ENCODE measurements at places on chromosomes 11 and 22.
A peak's percentile ranks its signal among the peaks of the same experiment; 100 is the strongest.

GRCh38 chr11:12888525-12889158 is 120.5 kb upstream of the RASSF10 start:
- DNase-seq = peak; percentile 62

GRCh38 chr11:99695106-99695505 is 674.4 kb downstream of the CNTN5 start:
- no peak for DNase-seq

- DNase-seq = no peak
Observed at GRCh38 chr22:45816776-45817175, 145.1 kb downstream of the ATXN10 start.

DNA sequence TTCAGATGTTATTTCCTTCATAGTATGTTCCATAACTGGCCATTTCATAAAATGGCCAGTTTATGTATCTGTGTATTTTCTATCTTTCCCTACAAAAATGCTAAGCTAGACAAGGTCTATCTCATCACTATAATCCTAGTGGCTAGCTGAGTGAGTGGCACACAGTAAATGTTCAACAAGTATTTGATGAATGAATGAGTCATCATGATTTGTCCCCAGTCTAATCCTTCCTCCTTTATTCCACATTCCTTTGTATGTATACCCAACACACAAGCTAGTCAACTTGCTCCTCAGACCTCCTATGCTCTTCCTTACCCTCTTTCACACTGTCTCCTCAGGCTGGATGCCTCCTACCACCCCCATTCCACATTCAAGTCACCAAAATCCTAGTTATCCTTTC is 12.5 kb downstream of the APLNR start:
- DNase-seq = no peak

GRCh38 chr22:49951986-49952896 is 8.3 kb upstream of the PIM3 start:
- DNase-seq = peak; percentile 81
